ENCODE measurements at places on chromosomes 3 and 15. TPM values are rescaled to one million over a fixed set of nuclear protein-coding genes. Genes with fewer than 3 reads are reported as not detected.

The NR1I2 gene
- total RNA-seq: 0.35 TPM

GRCh38 chr15:95141486-95141885 is 910.1 kb downstream of the MCTP2 start:
- no peak for DNase-seq

DNA sequence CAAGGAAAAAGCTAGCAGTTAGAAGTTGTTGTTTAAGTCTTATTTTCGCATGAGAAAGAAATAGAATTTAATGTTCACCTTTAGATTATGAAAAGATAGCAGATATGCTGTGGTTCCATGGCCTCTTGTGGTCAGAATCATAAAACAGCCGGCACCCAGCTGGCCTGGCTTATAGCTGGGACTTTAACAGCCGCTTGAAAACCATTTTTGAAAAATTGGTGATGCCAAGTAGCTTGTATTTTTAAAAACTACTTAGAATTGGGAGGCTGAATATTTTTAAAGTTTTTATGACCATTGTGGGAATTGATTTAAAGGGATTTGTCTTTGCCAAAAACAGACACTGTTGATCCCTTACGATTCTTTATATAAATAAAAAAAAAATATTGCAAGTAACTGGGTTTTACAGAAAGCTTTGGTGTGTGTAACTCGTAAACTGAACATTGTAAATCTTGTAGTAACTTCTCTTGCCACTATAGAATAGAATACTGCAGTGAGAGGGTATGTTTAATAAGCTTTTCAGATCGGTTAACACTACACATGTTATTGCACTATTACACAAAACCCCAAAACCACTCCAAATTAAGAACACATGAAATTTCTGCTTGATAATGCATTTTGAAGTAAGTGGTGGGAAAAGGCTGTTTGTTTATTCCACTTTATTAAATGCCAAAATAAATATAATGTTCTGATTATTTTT is 6.6 kb downstream of the ARRDC4 start:
- no peak for DNase-seq

- DNase-seq: no peak
Measured at GRCh38 chr3:183892610-183893214, 8.0 kb upstream of the PARL start.

- no peak for DNase-seq
Measured at GRCh38 chr3:126424039-126424717, 29.5 kb downstream of the CFAP100 start.

The USP4 gene
- 72.6 TPM for total RNA-seq

The AADAC gene
- total RNA-seq: not detected

- DNase-seq: peak; percentile 71
Measured at GRCh38 chr3:170037463-170038433, at the start of gene GPR160. GPR160 (plus strand) TSS chr3:170037995; CDS start chr3:170083973, 45,978 bp downstream.

GRCh38 chr3:194687638-194688199 is 2.0 kb downstream of the FAM43A start:
- peak; percentile 29 for DNase-seq

- DNase-seq: no peak
Measured at GRCh38 chr15:39735120-39735717, 47.4 kb downstream of the FSIP1 start.

The ALDH1A3 gene
- total RNA-seq: not detected

GRCh38 chr3:177538048-177538749 is 340.9 kb upstream of the TBL1XR1 start:
- no peak for DNase-seq

DNA sequence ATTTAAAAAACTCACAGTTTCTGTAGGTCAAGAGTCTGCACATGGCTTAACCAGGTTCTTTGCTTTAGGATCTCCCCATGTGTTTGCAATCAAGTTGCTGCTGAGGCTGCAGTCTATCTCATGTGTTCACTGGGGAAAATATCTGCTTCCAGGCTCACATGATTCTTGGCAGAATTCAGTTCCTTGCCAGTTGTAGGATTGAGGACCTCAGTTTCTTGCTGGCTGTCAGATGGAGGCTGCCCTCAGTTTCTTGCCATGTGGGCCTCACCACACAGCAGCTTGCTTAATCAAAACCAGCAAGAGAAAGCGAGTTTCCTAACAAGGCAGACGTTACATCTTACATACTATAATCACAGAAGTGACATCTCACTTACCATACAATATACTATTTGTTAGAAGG is 10.0 kb upstream of the TBC1D5 start:
- DNase-seq: no peak

DNA sequence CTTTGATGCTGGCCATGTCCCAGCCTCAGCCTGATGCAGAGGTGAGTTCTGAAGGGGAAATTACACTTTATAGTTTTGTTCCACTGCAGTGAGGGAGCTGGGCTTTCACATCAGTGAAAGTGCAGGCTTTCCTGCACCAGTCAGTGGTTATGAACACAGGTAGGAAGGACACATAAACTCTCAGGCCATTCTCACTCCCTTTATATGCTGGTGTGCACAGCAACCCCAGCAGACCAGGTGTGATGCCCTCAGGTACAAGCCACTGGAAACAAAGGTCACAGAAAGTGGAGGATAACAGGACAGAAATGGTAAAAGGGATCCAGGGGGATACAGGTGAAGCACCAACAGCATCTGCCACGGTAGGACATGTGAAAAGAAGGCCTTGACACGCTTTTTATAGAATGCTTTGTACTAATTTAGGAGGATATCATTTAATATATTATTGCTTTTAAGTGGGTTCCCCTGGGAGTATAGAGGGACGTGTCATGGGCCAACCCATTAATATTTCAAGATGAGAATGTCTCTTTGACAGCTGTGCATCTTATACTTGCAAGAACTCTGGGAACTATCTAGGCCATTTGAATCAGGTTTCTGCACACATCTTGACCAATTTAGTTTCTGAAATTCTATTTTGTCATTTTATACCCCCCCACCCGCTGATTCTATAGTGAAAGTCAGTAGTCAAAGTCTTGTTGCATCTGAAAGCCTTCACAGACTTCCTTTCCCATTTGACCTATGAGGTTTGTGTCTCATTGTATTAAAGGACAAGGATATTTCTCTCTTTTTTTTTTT is 25.0 kb upstream of the BLM start:
- no peak for DNase-seq

The GOLGA8Q gene
- not detected for total RNA-seq

DNA sequence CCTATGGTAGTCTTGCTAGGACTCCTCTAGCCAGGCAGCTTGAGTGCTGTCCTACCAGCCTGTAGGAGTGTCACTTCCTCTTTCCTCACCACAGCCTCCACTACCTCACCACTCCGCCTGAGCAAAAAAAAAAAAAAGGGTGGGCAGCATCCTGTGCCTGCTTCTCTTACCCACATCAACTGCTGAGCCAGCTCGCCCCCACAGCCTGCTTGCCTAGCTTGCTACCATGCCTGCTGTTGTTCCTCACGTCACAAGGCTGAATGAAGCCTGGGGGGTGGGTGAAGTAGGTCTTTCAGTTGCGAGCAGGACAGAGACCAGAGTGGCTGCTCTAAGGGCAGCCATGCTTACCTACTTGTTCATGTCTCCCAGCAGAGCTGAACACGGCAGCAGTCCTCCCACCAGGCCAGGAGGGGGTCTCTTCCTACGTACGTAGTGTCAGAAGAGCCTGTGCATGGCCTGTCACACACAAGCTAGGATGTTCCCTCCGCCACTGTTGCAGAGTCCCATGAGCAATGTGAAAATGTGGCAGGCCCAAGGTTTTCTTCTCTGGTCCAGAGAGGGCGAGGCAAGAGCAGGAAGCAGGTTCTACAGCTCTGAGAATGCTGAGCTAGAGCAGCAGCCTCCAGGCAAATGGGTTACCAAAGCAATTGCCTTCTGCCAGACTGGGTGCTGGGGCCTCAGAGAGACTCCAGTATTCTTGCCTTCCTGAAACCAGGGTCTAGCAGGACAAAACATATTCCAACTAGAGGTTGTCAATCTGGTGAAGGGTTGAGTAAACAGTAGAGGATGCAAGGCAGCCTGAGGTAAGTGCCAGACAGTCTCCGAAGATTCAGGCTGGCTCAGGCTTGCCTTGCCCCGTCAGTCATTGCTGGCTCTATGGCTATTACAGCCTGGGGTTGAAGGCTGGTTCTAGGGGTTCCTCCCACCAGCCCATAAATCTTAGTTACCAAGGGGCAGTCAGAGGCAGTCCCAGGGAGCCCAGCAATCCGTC is 8.1 kb downstream of the PPM1M start:
- DNase-seq: peak; percentile 74

The FBN1 gene
- 0.13 TPM for total RNA-seq

DNA sequence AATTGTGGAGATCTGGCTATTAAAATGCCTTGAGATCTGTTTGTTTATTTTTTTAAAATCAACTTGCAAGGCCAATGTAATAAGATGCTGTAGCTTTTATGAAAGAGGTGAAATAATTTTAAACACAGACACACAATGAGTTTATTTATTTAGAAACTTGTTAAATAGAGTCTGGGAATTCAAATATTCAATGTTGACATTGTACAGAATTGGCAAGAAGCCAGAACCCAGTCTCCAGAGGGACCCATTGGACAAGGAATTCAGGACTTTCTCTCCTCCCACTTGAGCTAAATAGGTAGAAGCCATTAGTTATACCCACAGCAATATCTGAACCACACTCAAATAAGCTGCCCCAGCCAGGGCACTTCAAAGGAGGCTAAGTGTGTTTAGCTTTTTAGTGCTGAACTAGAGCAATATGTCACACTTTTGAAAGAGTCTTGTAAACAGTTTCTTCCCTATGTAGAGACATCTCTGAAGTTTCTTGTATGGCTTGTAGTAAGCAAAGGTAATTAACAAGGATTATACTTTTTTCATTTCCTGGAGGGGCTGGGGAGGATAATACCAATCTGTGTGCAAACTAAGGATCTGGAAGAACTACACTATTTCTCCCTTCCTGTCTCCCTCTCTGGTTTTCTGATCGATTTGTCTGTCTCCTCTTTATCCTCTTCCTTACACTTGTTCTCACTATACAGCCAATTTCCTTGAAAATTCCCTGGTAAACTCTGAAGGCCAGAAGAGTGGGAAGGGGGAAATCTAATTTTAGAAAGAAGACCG is 6.0 kb downstream of the MECOM start:
- no peak for DNase-seq

DNA sequence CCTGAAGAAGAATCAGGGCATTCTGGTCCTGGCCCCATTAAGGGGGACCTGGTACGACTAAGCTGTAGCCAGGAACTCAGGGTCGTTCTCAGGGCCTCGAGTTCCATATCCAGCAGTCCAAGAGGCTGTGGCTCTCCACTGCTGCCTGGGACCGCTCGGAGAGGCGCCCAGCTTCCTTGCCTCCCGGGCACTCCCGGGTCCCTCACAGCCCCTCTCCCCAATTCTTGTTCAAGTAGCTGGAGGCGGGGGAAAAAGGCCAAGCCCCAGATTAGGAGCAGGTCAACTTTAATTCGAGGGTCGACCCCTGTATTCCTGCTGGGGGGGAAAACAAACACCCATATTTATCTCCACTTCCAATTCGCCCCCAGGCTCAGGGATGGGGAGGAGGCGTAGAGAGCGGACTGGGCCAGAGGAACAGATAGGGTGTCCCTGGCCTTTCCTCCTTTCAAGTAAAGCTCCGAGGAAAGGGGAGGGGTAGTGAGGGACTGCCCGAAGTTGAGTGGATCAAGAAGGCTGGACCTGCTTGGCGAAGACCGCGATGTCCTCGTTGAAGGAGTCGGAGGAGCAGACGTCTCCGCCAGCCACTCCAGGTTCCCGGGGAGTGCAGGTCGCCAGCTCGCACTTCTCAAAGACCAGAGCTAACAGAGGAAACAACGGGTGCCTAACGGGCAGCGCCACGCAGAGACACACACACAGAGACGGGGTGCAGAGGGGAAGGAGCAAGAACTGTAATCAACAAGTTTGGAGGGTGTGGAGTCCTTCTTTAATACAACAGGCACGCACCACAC is 4.4 kb downstream of the MEIS2 start:
- DNase-seq: no peak

GRCh38 chr3:40915346-40915865 is 283.9 kb upstream of the CTNNB1 start:
- DNase-seq: no peak

The GOLGA6B gene
- not detected for total RNA-seq

The BDH1 gene
- total RNA-seq: 64.6 TPM

DNA sequence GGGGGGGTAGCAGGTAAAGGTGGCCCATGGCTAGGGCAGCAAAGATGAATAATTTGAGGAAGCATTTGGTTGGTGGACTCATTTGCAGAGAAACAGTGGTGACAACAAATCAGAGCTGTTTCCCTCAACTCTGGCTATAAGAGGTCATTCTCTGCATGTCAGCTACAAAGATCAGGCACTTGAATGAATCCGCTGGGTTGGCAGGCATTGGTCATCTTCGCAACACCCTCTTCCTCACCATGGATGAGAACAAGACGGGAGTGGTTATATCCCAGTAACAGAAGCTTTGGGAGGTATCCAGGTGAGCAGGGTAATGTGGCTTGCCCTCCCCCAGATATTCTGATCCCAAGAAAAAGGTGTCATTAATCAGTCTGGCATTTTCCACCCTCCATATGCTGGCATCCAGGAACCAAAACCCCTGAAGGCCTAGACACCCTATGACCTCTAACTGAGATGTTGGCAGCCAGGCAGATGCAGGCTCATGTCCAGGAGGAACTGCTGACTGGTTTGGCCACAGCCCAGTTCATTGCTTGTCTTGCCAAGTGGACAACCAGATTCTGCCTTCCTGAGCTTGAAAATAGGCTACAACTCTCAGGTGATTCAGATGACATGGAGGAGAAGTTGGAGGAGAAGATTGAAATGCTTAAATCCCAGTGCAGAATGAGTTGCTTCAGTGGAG is 108.9 kb upstream of the TRIM42 start:
- no peak for DNase-seq

DNA sequence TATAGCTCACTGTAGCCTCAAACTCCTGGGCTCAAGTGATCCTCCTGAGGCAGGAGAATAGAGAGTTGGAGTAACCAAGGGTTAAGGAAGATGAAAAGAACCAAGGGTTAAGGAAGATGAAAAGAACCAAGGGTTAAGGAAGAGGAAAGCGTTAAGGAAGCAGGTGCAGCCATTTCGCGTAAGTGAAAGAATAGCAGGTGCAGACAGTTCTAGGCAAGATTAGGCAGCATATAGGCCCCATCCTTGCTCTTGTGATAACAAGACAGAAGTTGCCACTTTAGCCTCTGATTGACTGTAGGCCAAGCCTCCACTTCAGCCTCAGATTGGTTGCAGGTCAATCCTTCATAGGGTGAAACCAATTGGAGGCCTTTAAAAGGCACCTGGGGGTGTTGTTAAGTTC is 677.4 kb downstream of the PDCD6IP start:
- DNase-seq: no peak

The PCOLCE2 gene
- not detected for total RNA-seq

- DNase-seq: no peak
Measured at GRCh38 chr15:67887776-67888175, 47.9 kb upstream of the RNU6-1 start.

The GXYLT2 gene
- total RNA-seq: not detected

The SERPINI2 gene
- not detected for total RNA-seq

The DLL4 gene
- not detected for total RNA-seq

GRCh38 chr3:30768703-30769550 is 125.5 kb downstream of the GADL1 start:
- DNase-seq: peak; percentile 51

The THSD4 gene
- not detected for total RNA-seq

DNA sequence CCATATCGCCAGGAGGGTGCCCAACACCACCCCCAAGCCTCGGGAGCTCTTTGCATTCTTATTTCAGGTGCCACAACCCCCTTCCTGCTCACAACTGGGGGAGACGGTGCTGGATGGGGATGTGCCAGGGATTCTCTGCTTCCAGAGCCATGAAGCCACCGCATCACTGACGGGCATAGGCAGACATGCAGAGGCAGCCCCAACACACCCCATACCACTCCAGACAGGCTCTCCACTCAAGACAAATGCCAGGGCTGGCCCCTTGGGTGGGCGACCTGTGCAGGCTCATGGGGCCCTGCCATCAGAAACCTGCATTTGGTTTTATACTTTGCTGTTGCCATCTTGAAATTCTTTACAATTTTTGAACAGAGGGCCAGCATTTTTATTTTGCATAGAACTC is 27.0 kb upstream of the TRPM1 start:
- DNase-seq: no peak

The TRH gene
- not detected for total RNA-seq

The NME9 gene
- not detected for total RNA-seq

All from CD8-positive, alpha-beta memory T cell (primary cell).